ENCODE measurements at places on chromosomes 4 and X. TPM values are rescaled to one million over a fixed set of nuclear protein-coding genes. Genes with fewer than 3 reads are reported as not detected.

Gene CDKL5
- total RNA-seq = 7.3 TPM

Gene KIF4A
- total RNA-seq = 2.3 TPM

Gene TXK
- total RNA-seq = 0.32 TPM

Gene EREG
- total RNA-seq = 0.61 TPM

Gene MAGEA2B
- total RNA-seq = not detected

Gene ARHGEF9
- 19.3 TPM for total RNA-seq

Gene TCEAL5
- total RNA-seq = not detected

Gene UGT8
- total RNA-seq = 0.49 TPM

Gene AKAP14
- total RNA-seq = not detected

Gene IL1RAPL1
- 1.6 TPM for total RNA-seq

Gene SPANXA2
- total RNA-seq = not detected

Gene MAGEB1
- total RNA-seq = not detected

Gene KDR
- total RNA-seq = 0.12 TPM

Gene IDH3G
- 69.9 TPM for total RNA-seq
